Neural progenitor cell (in vitro differentiated cells): ENCODE measurements at places on chromosomes 2 and 18. TPM values are rescaled to one million over a fixed set of nuclear protein-coding genes. Genes with fewer than 3 reads are reported as not detected.
A peak's percentile ranks its signal among the peaks of the same experiment; 100 is the strongest.

The PLA2R1 gene
- 0.45 and 0.90 TPM in 2 replicates for total RNA-seq

The RAB27B gene
- total RNA-seq: 0.43 and 5.0 TPM in 2 replicates

DNA sequence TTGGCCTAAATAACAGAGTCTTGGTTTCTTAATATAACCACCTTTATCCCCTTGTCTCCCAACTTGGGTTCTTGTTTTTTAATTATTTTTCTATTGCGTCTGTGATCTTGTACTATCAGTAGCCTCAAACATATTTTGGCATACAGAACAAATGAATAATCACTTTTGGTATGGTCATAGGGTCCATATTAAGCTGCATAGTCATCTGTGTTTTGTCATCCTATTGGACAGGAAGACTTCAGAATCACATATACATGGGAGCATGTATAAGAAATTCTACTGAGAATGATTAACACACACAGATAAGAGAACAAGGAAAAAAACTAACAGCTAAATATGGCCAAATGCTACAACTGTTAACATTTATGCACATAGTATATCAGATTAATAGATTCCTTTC, 126.0 kb downstream of the MEP1B start:
- H3K4me1 ChIP-seq: no peaks in the 10 kb centered on the region
- no peak for DNase-seq
- H3K27me3 ChIP-seq: no peaks in the 10 kb centered on the region
- H3K27ac ChIP-seq: no peak overlapping the region

DNA sequence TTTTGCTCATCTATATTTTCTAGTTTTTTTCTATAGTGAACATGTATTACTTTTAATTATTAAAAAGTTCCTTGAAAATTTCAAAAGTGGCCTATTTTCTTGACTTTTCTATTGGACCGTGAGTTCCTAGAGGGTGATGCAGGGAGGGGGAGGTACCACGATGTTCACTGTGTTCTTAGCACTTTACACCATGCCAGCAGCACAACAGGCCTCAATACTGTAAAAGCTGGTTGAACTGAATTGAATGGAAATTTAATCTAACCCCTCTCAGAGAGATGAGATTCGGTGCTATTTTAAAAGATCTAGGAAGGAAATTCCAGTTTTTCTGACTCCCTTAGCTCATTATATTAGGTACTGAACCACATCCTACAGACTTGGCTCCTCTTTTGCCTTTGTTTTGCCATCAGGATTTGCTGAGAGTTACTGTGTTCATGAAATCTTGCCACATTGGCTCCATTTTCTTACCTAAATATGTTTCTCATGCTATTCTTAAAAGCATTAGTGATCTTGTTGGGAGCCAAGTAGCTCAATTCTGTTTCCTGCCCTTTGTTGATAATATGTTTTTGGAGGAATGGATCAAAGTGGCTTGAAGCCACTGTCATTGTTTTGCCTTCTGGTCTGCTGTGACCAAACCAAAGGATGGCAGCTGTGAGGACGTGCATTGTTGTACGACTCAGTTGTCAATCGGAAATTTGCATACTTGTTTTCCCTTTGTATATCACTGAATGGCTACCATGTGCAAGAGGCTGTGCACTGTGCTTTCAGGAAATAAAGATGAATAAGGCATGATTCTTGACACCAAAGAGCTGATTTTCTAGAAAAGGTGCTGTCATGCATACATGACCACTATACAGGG, 25.3 kb downstream of the MYO1B start:
- peak overlapping the region; percentile 90 for H3K27ac ChIP-seq
- H3K4me1 ChIP-seq: peaks cover 22% of the 10 kb centered on the region
- DNase-seq: peak; percentile 73
- no peaks in the 10 kb centered on the region for H3K27me3 ChIP-seq

DNA sequence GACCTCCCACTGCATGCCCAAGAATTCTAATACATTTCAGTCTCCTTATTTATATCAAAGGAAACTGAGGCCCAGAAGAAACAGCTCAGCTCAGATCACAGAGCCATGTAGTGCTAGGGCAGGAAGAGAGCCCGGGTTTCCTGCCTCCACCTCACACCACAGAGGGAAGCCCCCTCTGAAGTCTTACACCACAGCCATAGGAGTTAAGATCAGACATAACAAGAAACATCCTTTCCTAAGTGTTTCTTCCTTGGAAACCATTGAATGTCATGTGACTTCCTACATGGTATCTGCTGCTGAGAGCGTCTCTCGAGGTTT, 102.1 kb downstream of the MTCL1 start:
- no peaks in the 10 kb centered on the region for H3K27me3 ChIP-seq
- H3K4me1 ChIP-seq: peaks cover 4% of the 10 kb centered on the region
- peaks cover 9% of the 10 kb centered on the region for H3K36me3 ChIP-seq

The FBLN7 gene
- 7.8 and 18.4 TPM in 2 replicates for total RNA-seq
